GF-D8 (cell line): ENCODE measurements at places on chromosomes 1 and 21.

DNA sequence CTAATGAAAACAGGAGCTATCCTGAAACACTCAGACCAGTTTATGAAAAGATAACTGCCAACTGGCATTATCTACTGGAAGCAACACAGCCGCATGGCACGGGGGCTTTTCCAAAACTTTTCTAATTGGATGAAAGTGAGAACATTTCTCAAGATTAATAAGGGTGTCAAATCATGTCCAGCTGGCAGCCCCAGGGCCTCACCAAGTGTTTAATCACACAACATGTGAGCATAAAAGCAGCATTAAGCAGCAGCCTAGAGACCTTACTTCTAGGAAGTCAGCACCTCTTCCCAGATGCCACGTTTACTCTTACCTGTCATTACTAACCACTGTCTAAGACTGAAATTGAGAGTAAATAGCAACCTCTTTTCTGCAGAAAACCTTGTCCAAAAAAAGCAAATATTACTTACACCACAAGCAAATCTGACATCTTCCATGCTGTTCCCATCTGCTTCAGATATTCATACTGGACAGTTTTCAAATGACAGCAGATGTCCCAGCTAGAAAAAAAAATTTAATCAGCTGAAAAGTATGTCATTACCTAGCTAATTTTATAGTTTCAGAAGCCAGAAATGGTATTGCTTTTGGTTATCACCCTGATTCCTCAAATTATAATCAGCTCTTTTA lies 341.5 kb upstream of the ZP4 start:
- no peak for DNase-seq

DNA sequence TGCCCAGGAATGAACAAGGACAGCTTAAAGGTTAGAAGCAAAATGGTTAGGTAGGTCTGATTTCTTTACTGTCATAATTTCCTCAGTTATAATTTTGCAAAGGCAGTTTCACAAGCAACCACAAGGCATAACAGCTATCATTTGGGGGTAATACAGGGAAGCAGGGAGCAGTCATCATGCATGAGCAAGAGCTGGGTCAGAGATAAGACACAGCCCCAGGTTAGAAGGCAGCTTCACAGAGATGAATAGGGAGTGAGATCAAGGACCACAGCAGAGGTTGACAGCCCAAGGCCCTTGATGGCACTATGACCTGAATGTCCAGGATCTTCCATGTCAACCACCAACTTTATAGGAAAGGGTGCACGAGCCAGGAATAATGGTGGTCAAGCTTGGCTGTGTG lies 9.0 kb upstream of the CSRP1 start:
- peak; percentile 65 for DNase-seq

DNA sequence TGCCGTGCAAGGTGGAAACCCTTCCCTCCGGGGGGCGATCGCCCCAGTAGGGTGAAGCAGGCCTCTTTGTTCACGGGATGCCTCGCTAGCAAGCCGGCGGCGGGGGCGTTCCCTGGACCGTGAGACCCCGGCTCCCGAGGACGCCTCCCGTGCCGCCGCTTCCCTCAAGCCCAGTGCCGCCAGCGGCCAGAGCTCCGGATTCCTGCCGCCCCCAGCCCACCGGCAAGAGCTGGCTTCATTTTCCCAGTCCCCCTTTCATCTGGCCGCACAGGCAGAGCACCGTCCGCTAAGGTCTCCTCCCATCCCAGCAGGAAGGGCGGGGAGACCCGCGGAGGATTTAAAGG lies 16.3 kb downstream of the IER5 start:
- peak; percentile 9 for DNase-seq

DNA sequence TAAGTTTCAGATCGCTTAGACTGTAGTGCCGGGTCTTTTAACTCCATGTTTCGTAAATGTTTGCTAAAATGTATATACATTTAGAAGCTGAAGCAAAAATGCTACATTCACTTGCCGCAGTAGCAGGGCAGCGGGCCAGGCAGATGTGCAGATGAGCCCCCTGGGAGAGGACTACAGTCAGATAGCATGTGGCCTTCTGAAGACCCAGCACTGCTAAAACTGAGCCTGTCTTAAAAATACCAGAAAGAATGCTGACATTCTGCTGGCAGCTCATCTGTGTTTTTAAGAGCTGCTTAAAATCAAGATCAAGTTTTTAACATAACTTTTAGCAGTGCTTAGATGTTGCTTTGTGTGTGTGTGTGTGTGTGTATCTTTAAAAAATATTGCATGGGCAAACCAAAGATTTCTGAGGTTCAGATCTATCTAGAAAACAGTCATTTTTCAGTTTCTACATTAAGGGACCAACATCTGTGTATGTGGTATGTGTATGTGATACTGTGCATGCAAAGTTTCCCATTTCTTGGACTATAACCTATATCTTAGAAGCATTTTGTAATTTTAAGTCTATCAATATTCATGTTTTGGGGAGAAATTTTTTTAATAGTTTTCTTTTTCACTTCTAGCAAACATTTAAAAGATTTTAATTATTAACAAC lies 31.7 kb downstream of the CHRM3 start:
- no peak for DNase-seq

- peak; percentile 19 for DNase-seq
These were observed 32.0 kb upstream of the TENT5B start for GRCh38 chr1:27044613-27045151.

DNA sequence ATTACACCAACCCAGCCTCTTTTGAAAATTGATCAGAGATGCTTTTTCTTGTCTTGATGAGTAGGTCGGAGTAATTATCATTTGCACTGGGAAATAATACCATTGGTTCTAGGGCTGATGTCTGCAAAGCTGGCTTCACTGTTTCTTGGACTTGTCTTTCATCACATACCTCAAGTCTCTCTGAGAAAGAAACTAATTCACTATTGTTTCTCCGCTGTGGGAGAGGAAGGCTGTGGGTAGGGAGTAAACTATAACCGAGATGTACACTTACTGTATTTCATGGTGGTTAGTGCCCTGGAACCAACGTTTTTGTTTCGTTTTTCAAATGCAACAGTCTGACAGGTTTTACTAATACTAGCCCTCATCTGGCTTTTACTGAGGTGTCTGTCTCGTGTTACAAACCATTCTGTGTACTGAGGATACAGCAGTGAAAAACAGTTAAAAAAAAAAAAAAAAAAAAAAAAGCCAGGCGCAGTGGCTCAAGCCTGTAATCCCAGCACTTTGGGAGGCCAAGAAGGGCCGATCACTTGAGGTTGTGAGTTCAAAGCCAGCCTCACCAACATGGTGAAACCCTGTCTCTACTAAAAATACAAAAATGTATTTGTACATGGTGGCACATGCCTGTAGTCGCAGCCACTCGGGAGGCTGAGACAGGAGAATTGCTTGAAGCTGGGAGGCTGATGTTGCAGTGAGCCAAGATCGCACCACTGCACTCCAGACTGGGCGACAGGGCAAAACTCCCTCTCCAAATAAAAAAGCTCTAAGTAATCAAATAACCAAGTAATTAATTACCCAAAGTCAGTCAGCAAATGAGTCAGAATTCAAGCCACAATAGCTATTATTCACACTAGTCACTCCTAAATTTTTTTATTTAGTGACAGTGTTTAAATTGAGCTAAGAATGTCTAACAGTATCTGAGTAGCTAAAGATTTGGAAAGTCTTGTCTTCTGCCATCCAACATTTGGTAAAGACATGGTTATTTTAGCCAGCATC lies 23.3 kb downstream of the TOMM20 start:
- no peak for DNase-seq

- DNase-seq, result no peak
These were observed 246.3 kb downstream of the SIPA1L2 start for GRCh38 chr1:232383455-232384123.

GRCh38 chr1:180188091-180188506 lies 33.4 kb downstream of the QSOX1 start:
- peak; percentile 6 for DNase-seq

DNA sequence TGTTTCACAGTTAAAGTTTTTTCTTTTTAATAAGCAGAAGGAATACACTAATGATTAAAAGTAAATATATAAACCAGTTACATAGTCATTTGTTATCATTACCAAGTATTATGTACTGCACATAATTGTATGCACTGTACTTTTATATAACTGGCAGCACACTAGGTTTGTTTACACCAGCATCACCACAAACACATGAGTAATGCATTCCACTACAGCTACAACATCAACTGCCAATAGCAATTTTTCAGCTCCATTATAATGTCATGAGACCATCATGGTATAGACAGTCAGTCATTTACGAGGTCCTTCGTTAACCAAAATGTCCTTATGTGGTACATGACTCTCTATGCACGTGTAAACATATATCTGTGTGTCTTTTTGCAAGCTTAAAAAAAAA lies 35.2 kb downstream of the SCYL3 start:
- no peak for DNase-seq
